ENCODE measurements at places on chromosomes 1 and 21.
A peak's percentile ranks its signal among the peaks of the same experiment; 100 is the strongest.

GRCh38 chr1:237868817-237869600, 21.7 kb downstream of the ZP4 start:
- no peak for DNase-seq

DNA sequence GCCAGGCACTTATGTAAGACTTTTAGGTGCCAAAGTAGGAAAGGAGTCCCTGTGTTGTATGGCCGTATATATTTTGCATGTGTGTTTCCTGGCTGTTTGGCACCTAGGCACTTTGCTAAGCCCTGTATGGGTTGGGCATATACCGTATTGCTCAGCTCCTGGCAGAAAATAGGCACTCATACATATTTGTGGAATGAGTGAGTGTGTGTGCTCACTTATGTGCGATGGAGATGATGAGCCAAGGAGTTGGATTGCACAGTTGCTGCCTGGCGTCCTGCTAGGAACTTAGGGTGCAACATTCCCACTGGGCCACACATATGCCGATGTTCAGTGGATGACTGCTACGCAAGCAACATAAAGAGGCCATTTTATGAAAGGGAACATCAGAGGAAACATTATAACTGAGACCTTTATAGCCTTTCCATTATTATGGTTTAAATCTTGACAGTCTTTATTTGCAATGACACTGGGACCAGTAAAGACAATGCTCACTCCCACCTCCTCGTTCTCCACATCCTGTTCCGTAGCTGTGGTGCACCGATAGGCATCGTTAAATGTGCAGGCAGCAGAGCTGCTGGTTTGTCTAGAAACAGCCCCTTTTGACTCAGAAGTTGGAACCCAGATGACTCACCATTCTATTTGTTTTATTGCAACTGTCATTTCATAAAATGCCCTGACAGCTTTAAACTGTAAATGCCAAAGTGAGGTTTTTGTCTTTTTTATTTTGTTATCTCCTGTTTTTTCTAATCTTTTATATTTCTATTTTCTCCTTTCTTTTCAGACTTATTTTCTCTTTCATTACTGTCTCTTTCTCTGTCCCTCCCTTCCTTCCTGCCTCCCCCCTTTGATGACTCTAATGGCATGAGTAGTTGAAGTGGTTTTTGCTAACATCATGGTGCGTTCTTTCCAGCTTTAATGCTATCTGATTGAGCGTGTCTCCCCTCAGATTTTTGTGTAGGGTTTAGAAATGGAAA, 36.1 kb downstream of the PEX14 start:
- DNase-seq = peak; percentile 68

DNA sequence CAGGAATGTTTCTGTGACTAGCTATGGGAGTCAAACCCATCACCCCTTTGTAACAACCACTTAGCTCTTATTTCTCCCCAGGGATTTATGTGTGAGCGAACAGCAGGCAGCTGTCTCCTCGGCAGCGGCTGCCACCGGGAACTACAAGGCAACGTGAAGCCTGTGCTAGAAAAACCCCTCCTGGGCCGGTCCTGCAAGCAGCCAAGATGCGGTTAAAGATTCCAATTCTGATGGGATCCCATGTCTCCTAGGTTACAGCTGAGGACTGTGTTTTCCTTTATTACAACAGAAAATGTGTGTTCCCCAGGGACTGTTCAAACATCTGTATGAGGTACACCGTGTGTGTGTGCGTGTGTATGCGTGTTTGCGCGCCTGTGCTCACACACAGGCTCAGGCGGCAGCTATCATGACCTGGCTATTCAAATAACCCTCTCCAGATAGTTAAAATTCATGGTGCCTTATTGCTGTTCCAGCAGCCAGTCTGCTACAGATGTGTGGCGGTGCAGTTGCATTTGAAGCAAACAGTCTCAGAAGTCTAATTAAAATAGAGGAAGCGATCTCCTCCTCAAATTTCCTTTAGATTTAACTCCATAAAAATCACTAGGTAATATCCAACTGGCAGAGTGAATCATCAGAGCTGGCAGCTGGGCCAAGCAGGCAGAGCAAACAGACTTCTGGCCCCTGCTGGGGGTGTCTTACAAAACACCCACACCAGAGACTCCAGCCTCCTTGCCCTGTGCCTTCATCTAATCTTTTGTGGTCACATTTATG, 68.0 kb downstream of the LMX1A start:
- DNase-seq = no peak

GRCh38 chr1:198595765-198596164, 43.1 kb upstream of the PTPRC start:
- no peak for DNase-seq

GRCh38 chr1:70003211-70003908, 202.0 kb downstream of the LRRC40 start:
- no peak for DNase-seq

GRCh38 chr1:14677292-14677971, 78.9 kb downstream of the KAZN start:
- DNase-seq = no peak

GRCh38 chr1:147773215-147773715, 12.9 kb upstream of the GJA5 start:
- DNase-seq = no peak

DNA sequence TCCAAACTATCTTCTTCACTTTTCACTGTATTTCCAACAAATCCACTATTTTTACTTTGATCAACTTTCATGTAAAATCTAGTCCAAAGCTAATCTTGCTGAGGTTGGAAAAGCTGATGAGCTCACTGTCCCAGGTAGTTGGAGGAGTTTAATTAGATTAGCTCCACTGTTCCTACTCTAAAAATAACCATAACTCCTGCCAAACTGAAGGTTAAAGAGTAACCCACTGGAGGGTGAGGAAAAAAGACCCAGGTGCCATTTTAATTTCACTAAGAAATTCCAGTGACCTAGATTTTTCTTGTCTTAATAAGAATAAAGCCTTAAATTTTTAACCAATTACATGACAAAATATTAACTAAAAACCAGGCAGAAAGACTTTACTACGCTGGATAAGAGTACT, 15.3 kb downstream of the DCAF8 start:
- no peak for DNase-seq

GRCh38 chr1:225412803-225413351, 15.0 kb downstream of the LBR start:
- no peak for DNase-seq

DNA sequence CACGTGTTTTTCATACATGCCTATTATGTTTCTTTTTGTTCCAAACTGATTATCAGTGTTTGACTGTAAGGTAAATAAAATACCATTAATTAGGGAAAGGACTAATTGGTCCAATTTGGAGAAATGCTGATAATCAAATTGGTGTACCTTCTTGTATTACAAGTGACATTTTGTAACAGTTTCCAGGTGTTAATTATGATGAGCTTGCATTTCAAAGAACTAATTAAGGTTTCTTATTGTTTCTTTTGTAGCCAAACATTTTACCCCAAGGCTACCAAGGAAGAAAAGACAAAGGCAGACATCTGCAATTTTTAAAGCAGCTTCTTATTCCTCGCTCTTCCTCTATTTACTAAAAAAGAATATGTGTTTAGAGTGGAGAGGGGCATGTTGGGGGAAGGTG, 88.7 kb upstream of the GRIK1 start:
- DNase-seq = no peak

Data from effector memory CD4-positive, alpha-beta T cell (primary cell).